Activated T-cell treated with anti-CD3 and anti-CD28 coated beads for 24 hours (primary cell): ENCODE measurements at places on chromosomes 7 and 10.

DNA sequence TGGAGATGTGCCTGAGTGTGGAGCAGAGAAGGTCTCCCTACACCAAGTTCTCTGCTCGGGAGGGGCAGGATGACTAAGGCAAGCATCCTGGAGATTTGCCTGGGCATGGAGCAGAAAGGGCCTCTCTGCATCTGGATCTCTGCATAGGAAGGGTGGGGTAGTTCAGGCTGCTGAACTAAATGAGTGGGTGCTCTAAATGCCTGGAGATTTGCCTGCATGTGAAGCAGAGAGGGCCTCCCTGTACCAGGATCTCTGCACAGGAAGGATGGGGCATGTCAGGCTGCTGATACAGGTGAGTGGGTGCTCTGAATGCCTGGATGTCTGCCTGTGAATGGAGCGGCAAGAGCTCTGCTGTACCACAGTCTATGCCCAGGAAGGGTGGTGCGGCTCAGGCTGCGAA is 680.7 kb downstream of the SUGCT start:
- no peak for DNase-seq

DNA sequence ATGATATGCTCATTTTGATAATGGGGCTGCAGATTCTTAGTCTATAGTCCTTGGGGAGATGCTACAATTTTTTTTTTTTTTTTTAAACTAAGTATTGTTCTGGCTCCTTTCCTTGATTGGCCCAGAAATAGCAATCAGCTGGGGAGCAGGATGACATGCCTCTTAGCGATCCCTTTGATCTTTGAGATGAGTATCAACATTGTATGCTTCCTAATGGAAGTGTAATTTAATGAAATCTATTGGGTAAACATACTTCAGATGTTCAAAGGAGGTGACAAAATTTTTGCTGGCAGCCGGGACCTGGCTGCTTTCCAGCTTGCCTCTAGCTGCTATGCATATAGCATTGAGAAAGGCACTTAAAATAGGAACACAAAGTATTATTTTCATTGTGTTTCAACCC is 43.5 kb downstream of the VTI1A start:
- no peak for DNase-seq

DNA sequence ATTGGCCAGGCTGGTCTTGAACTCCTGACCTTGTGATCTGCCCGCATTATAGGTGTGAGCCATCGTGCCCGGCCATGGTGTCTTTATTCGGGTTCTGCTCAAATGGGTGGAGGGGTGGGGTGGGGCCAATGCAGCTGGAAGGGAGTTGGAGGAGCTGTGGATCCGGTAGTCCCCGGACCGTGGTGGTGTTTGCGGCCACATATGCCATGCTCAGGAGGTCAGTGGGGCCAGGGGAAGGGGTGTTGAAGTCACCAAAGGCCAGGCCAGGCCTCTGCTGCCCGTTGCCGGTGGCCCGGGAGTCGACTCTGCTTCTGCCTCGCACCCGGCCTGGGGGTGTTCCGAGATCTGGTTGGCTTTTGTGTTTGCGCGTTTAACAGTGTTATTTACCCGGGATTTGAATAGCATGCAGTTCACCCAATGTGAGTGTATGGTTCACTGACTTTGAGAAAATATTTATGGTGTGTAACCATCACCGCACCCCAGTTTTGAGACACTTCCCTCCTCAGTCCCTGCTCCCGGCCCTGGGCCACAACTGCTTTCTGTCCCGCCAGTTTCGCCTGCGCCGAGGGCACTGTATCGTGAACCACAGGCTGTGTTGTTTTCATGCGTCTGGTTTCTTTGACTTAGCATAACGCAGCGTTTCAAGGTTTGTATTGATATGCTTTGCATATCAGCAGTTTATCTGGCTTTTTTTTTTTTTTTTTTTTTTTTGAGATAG is 10.7 kb downstream of the INPP5A start:
- DNase-seq = no peak

DNA sequence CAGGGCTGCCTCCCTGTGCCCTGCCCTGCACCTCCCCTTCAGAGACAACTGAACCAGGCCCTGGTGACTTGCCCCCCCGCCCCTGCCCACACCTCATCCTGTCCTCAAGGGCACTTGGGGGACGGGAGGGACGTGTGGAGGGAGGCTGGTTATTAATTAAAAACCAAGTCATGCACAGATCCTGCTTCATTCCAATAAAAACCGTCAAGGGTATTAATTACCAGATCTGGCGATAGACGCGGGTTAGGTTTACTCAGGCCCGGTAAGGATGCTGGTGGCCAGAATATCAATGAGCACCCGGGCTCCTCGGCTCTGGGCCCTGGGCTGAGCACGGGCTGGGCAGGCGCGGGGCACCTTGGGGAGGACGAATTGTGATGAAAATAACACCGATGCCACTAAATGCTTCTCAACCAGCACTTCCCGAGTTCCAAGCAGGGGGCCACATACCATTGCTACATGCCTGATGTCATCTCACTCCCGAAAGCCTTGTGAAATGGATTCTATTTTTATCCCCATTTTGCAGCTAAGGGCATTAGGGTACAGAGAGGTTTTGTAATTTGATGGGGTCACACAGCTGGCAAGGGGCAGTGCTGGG is 24.5 kb upstream of the GTF2IRD1 start:
- DNase-seq = no peak

GRCh38 chr10:97011397-97011796 is 174.4 kb downstream of the SLIT1 start:
- no peak for DNase-seq

- DNase-seq = no peak
Observed at GRCh38 chr7:101681170-101682007, 52.3 kb upstream of the MYL10 start.
